ENCODE measurements at places on chromosomes 16 and 17.

GRCh38 chr16:75193730-75194444 is 13.1 kb downstream of the CTRB2 start:
- DNase-seq, result no peak

GRCh38 chr16:86737083-86737482 is 158.7 kb downstream of the FOXL1 start:
- no peak for DNase-seq

- DNase-seq, result no peak
These were observed 25.1 kb downstream of the UNK start for GRCh38 chr17:75809631-75810111.

GRCh38 chr16:74743668-74744299 is 30.8 kb downstream of the FA2H start:
- DNase-seq, result no peak

DNA sequence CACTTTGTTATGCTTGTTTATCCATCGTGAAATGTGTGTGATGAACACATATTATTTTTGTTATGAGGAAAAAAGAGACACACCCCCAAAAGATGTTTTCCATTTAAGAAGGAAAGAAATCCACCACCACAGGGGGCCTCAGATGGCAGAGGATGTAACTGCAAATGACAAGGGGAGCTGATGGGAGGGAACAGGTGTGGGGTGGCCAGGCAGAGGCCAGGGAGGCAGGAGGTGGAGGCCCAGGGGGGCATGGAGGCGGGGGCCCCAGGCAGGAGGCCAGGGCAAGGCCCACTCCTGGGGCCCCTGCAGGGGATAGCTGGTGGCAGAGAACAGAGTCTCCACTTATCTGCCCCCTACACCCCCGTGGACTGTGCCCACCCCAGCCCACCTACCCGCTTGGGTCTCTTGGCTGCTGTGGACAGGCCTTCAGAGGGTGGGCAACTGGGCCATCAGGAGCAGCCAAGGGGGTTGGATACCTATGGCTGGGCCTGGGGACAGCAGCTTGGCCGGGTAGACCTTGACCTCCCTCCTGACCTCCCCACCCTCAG is 28.0 kb downstream of the PPL start:
- no peak for DNase-seq

DNA sequence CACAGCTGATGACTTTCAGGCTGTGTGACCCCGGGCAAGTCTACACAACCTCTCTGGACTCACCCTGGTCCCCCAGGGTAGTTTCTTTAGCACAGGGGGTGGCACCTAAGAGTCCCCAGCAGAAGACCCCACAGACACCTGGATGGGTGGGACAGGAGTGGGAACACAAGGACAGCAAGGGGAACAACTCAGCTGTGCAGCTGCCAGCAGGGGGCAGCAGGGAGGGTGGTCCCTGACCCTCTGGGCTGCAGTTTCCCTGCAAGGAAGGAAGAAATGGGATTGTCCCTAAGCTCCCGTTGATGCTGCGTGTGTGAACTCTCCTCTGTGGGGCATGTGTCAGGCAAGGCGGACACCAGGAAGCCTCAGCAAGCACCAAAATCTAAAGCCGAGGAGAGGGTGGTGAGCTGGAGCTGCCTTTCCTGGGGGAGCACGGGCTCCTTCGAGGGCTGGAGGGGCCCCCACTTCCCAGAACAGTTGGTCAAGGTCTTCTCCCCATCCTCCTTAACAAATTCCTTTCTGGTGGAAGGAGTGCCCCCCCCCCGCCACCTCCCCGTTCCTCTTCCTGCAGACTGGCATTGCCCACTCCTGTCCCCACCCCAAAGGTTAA is 24.1 kb upstream of the CDH5 start:
- no peak for DNase-seq

GRCh38 chr16:50338371-50339231 is 30.2 kb downstream of the BRD7 start:
- DNase-seq, result no peak

- DNase-seq, result no peak
These were observed 1.8 kb downstream of the CCDC43 start for GRCh38 chr17:44687756-44688155.

DNA sequence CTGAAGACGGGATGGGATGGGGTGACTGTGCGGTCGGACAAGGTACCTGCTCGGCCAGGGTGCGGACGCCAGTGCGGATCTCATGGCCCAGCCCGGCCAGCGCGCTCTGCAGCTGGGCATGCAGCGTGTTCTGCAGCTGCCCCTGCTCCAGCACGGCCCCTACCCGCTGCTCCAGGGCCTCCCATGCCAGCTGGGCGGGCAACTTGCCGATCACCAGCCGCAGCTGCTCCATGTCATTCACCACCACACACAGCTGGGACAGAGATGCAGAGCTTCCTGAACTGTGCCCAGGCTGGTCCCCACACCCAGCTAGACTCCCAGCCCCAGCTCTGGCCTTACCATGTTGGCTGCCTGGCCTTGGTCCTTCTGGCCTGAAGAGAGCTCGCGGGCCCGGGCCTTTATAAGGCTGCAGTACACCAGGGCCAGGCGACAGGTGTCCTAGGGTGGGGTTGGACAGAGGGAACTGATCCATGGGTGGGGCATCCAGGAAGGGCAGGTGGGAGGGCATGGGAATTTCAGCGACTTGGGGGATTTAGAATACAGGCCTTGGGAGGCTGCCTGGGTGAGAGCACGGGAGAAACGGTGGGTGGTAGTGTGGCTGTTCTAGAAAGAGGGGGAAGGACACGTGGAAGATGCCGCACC is 9.8 kb downstream of the UNC13D start:
- no peak for DNase-seq

- DNase-seq, result peak; percentile 5
These were observed 18.6 kb upstream of the PITPNM3 start for GRCh38 chr17:6574687-6575595.

DNA sequence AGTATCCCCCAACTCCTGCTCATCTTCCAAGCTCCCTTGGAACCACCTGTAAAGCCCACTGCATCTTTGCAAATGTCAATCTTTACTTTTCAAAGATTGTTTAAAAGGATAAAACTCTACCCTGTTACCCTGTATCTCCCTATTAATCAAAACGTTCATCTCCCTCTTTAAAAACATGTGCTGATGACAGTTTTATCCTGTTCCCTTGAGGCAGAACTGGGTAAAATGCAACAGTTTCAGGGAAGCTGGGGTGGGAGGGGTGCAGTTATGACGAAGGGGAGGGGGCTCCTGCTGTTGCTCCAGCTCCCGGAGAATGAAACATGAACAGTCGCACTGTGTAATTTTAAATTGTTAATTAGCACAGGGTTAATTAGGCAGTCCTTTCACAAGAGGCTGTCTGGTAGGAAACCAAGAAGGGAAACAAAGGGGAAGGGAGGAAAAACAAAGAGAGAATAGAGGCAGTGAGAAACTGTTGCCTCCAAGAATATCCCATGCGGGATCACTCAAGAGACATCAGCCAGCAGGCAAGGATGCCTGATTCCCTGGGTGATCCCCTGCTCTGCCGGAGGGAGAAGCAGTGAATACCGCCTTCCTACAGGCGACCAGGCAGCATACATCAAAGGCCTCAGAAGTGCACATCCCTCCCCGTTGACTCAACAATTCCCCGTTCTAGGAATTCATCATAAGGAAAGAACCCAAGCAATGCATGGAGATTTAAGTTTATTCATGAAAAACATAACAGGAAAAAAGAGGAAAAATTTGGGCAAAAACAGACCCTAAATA is 84.2 kb downstream of the ZFHX3 start:
- no peak for DNase-seq

GRCh38 chr16:35492225-35492624 is 2032.8 kb downstream of the TP53TG3F start:
- DNase-seq, result no peak

DNA sequence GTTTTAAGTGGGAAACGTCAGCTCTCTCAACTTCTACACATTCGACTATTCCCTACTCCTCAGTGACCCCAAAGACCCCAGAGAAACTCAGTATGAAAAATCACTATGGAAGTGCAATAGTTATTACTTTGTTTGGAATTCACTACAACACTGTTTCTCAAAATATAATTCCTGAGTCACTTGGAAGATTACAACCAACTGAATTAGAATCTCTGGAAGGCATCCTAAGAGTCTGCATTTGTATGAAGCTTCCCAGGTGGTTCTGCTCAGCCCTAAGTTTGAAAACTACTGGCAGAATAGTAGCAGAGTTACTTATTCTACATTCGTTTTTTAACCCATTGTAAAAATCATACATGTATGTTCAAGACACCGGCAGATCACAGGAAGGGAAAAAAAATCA is 525.6 kb downstream of the MAF start:
- DNase-seq, result no peak

GRCh38 chr17:1203111-1203966 is 23.6 kb upstream of the ABR start:
- peak; percentile 64 for DNase-seq

- DNase-seq, result peak; percentile 48
These were observed 4.7 kb downstream of the NOD2 start for GRCh38 chr16:50697881-50698767.

GRCh38 chr17:144936-145670 is 7.7 kb downstream of the SCGB1C2 start:
- DNase-seq, result no peak

DNA sequence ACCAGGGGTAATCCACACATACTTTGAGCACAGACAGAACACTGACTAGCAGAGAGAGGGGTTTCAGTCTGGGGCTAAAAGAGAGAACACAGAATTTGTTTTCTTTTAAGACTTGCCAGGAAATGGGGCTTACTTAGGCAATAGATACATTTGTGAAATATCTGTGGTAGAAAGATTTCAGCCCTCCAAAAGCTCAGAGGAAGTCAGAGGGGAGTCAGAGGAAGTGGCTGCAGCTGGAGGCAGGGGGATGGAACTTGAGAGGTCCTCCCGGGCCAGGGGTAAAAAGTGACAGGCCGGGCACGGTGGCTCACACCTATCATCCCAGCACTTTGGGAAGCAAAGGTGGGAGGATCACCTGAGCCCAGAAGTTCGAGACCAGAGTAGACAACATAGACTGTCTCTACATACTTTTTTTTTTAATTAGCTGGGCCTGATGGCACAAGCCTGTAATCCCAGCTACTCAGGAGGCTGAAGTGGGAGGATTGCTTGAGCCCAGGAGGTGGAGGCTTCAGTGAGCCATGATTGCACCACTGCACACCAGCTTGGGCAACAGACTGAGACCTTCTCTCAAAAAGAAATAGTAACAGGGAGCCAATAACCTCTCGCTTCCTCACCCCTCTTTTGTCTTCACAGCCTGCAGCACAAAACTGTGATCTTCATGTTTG is 49.9 kb downstream of the NLRC5 start:
- DNase-seq, result peak; percentile 33

GRCh38 chr16:74903120-74903519 is 81.8 kb downstream of the WDR59 start:
- DNase-seq, result no peak

- no peak for DNase-seq
These were observed 30.4 kb downstream of the AP2B1 start for GRCh38 chr17:35617505-35617904.

DNA sequence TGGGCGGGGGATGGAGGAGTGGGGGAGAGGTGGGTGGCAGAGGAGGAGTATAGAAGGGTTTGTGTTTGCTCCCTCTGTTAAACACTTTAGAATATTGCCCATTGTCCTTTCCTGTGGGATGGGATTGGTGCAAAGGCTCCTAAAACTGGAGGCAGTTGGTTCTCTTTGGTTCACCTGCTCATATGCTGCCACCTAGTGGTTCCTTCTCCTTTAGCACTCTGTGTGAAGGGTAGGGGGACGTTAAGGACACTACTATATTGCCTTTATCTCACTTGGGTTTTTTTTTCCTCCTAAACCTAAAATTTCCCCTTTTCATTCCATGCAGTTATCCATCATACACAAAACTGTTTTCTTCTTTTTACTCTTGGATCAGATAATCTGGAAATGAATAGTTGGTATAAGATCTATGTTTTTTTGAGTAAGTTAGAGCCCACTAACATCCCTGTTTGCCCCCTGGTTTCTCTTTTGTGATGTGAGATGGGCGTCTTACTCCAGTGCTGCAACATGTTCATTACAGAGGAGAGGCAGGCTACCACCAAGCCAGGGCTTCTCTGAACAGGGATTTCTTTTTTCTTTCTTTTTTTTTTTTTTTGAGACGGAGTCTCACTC is 23.8 kb downstream of the SNX11 start:
- peak; percentile 68 for DNase-seq

DNA sequence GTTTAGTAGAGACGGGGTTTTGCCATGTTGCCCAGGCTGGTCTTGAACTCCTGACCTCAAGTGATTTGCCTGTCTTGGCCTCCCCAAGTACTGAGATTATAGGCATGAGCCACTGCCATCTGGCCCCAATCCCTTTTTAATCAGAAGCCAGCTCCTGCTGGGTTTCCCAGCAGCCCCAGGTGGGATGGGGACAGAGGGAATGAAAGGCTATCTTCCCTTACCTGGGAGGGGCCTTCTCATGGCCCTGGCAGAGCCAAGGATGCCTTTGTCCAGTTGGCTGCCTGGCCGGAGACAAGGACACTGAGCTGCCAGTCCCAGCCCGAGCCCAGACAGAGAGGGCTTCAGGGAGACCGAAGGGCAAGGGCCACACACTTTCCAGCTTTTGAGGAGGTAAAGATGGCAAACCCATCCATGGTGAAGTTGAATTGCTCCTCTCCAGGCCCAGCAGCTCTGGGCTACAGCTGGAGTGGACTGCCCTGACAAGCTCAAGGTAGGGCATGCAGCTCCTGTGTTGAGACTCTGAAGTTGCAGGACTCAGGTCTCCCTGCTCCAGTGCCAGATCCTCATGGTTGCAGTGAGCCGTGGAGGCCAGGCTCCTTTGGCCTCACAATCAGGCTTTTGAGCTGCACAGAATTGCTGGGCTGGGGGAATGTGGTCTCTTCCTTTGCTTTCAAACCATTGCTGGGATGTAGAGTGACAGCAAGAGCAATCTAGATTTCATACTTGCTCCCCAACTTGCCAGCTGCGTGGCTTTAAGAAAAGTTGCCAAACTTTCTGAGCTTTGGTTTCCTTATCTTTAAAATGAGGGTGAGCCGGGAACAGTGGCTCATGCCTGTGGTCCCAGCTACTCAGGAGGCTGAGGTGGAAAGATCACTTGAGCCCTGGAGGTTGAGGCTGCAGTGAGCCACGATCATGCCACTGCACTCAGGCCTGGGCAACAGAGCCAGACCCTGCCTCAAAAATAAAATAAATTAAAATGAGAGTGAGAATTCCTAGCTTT is 44.5 kb upstream of the IL34 start:
- DNase-seq, result no peak

GRCh38 chr17:36675250-36675649 is 73.9 kb downstream of the MRM1 start:
- DNase-seq, result peak; percentile 4

GRCh38 chr16:17590711-17591654 is 120.2 kb upstream of the XYLT1 start:
- DNase-seq, result peak; percentile 54

- DNase-seq, result peak; percentile 58
These were observed at the start of gene MILR1 for GRCh38 chr17:64448665-64449512. Gene MILR1 (plus strand): TSS chr17:64449115. CDS start chr17:64449169, 54 bp downstream.

DNA sequence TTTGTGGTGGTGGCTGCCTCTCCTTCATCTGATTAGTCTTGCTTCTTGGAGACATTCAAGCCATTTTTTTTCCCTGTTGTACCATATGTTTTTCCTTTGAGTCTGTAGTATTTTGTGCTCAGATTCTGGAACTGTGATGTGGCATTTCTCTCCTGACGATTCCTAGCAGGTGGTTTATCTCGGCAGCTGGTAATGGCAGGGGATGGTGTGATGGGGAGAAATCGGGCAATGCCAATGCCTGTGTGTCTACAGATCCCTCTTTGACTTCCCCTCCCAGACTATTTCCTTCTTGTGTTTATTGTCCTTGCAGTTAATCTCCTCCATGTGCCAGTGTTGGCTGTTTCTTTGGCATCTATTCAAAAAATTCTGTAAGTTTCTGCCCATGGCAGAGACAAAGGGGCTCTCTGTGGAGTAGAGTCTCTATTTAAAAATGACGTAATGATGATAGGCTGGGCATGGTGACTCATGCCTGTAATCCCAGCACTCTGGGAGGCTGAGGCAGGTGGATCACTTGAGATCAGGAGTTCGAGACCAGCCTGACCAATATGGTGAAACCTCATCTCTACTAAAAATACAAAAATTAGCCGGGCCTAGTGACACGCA is 90.2 kb upstream of the ERCC4 start:
- no peak for DNase-seq

Measured in CD4-positive, alpha-beta T cell treated with Interleukin-1 beta for 1 hour (primary cell).